ENCODE measurements at places on chromosomes 7 and 10. TPM values are rescaled to one million over a fixed set of nuclear protein-coding genes. Genes with fewer than 3 reads are reported as not detected.

DNA sequence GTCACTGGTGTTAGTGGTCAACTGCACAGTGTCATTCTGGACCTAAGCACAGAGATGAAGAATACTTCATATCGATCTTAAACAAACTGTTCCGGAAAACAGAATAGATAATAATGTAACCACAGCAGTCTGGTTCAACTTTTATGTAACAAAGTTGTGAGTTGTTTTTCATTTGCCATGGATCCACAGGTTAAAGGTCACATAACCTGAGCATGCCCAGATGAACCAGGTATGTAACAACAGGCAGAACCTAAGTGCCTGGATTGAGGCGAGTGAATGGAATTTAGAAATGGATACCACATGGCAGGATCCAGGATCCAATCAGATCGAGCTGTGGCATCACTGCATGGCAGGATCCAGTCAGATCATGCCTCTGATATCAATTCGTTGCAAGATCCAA lies 87.1 kb downstream of the CLEC2L start:
- no peak for DNase-seq

Gene ZNF736
- 1.4 TPM for polyA plus RNA-seq

DNA sequence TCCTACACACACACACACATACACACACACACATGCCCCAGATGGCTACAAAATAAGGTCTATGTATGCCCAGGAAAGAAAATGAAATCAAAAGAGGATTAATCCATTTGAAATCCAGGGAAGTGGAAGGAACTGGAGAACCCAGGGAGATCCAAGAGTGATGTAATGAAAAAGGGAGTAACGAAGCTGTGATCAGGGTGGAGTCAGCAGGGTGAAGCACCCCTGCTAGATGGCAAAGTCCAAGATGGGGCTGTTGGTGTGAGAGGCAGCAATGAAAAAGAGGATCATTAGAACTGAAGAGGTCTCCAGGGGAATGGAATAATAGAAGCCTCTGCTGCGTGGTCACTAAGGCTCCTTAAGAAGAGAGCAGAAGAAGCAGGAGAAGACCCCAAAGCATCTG lies 43.6 kb upstream of the IL6 start:
- no peak for DNase-seq

DNA sequence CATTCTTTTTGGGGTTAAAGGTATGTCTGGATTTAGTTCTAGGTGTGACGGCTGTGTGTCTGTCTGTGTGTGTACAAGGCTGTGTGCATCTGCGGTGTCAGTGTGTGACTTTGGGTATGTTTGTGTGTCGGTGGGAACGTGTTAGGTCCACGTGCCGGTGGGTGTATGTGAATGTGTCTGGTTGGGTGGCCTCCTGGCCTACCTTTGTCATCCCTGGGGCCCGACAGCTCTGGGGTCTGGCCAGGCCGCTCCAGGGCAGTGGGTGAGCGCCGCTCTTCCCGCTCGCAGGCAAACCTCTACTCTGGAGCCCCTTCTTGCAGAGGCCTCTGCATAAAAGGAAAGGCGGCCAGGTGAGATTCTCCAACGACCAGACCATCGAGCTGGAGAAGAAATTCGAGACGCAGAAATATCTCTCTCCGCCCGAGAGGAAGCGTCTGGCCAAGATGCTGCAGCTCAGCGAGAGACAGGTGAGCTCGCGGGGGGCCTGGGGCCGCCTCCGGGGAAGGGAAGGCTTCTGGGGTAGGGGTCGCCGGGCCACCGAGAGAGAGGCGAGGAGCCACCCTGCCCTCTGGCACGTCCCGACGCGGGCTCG lies 2.4 kb downstream of the HHEX start:
- no peak for DNase-seq

DNA sequence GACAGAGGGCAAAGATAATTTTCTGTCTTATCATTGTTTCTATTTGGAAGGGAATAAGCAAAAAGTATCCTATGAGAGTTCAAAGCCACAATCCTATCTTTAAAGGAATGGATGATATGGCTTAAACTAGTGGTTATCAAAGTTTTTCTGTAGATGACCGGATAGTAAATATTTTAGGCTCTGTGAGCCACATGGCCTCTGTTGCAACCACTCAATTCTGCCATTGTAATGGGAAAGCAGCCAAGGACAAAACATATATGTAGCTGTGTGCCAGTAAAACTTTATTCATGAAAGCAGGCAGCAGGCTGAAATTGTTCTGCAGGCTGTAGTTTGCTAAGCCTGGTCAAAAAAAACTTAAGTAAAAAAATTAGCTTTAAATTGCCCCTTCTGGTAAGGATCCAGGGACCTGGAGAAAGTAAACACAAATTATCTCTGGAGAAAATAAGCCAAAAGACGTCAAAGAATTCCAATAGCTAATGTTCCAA lies 73.3 kb downstream of the THSD7A start:
- DNase-seq: no peak

GRCh38 chr7:131893631-131894340 lies 337.4 kb upstream of the PODXL start:
- DNase-seq: no peak

Gene HOXA1
- polyA plus RNA-seq: not detected

DNA sequence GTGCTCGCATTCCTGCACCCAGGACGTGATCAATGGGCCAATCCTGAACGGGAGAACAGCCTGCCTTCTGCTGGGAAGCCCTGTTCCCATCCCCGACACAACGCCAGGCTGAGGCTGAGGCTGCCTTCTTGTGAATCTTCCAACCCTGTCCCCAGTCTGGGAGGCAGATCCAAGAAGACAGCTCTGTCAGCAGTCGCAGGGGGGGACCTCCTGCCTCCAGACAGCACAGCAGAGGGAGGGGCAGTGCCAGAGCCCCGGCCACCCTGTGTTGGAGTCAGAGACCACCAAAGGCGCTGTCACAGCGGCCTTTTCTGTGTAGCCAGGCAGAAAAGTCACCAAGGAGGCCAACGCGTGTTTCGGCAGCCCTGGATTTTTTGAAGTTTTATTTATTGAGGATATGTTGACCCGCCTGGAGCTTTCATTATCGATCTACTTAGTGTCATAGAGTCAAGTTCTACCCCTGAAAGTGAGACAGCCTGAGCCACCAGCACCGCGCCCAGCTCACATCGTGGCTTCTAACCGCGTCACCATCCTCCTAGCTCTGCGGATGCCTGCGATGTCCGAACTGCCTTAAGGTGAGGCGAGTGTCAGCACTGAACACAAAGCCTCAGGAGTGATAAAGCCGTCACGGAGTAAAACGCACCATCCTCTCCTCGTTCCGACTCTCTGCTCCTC lies 86.1 kb downstream of the PTPRN2 start:
- DNase-seq: no peak

DNA sequence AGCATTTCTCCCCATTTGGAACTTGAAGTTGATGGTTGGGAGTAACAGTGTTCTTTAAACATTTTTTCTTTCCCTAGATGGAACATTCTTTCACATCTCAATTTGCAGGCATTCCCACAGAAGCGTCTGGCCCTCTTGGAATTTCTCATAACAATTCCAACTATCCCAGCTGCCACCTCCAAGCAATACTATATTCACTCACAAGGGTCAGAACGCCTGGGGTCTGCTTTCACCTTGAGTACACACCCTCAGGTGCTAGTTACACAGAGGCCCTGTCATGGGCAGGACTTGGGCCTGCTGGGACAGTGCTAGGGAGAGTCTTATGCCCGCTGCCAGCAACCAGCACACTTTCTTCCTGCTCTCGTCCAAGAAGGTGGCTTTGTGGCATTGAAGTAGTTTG lies 136.5 kb downstream of the JCAD start:
- DNase-seq: no peak

Gene SP8
- not detected for polyA plus RNA-seq

DNA sequence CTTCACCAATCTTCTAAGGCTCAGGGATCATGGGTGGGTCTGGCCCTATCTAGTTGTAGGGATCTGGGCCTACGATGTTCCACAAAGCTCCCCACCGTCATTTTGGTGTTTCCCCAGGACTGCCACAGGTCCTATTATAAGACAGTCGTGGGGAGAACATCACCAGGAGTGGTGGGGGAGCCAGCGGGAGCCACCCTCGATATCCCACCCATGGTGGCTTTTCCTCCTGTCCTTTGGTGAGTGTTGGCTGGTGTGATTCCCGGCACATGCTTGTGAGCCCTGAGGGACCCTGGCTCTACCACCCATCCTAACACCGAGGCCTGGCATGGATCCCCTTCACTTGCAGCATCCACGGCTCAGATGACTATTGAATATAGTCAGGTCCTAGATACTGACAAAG lies 247.4 kb downstream of the ACTR3B start:
- DNase-seq: no peak

DNA sequence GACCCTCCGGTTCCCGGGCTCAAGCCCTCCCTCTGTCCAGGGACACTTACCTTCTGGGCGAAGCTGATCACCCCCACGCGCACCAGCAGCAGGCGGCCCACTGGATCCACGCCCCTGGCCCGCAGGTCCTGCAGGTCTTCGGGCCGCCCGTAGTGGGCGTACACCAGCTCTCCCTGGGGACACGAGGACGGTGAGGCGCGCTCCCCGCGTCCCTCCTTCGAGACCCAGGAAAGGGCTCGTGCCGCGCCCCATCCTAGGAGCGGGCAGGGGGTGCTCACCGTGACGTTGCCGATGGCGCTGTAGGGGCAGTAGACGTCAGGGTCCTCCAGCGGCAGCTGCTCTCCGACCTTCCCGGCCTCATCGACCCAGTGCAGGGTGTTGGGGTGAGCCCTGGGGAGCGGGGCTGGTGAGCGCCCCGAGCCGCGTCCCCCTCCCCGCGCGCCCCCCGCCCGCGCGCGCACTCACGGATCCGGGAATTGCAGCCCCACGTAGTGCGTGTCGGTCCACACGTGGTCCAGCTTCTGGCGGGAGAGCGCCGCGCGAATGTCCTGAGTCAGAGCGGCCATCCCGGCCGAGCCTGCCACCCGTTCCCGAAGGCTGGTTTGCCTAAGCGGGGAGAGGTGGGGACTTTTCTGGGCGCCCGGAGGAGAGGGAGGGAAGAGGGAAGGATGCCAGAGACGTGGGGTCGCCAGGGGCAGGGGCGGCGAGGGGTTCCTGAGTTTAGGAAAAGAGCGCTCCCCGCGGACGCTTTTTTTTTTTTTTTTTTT lies 8.2 kb downstream of the TFR2 start:
- peak; percentile 33 for DNase-seq

DNA sequence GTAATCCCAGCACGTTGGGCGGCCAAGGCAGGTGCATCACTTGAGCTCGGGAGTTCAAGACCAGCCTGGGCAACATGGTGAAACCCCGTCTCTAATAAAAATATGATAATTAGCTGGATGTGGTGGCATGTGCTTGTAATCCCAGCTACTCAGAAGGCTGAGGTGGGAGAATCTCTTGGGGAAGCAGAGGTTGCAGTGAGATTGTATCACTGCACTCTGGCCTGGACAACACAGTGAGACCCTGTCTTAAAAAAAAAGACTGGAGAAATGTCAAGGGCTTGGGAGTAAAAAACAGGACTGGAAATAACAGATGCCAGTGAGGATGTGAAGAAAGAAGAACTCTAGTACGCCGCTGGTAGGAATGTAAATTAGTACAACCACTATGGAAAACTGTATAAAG lies 16.7 kb upstream of the NUP205 start:
- DNase-seq: no peak

Gene THNSL1
- polyA plus RNA-seq: 2.2 TPM

DNA sequence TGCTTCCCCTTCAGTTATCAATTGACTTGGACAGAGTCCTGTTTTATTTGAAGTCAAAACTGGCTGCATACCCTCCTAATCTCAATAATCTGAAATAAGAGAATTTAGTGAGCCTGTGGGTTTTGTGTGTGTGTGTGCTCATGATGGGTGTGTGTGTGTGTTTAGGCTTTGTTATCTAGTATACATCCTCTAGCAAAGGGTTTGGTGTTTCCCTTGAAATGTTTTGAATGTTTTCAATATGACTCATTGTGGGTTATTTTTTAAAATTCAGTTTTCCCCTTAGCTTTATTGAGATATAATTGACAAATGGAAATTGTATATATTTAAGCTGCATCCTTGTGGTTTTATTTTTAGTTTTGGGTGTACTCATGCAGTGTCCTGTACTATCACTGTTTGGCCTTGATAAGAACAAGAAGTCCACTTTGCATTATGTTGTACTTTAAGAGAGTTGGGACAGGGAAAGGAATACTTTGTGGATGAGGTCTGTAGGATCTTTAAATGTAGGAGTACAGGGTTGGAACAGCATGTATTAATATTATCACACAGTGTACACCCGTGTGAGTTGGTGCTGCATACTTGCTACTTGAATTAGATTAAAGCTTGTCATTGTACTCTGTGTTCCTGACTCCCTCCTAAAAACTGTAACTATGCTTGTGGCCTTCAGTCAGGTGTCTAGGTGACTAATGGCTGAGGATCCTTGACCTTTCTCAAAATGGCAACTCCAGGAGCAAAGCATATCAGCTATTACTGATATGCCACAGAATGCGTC lies 58.3 kb downstream of the VCL start:
- peak; percentile 37 for DNase-seq

Gene MUC12
- 0.23 TPM for polyA plus RNA-seq

DNA sequence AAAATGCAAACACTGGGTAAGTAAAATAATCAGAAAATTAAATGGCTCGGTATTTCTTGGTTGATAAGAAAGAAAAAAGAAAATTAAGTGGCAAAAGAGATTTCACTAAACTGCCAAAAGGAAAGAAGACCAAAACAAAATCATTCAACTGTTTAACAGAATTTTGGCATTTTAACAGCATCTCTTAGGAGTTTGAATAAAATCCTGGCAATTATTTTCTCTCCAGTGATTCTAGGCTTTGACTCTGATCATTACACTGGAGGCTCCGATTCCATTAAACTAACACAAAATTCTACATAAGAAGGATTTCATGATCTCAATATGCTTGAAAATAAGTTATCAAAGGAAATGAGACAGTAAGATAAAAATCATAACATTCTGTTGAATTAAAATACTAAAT lies 62.3 kb downstream of the ARHGAP21 start:
- DNase-seq: no peak

DNA sequence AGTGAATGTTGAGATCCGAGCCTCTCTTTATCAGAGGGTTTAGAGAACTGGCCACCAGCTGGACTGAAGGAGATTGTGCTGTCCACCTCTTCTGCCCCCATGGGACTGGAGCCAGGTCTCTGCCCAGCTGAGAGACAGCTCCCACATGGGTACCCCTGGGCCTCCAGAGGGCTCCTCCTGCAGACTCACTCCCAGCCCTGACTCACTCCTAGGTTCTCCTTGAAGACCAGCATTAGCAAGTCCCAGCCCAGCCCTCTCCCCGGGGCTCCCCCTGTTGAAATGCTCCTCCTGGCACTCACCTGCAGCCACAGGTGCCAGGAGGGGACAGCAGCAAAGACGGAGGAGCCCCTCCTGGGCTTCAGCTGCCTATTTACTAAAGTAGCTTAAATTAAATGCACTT lies 126.9 kb downstream of the CXCL12 start:
- DNase-seq: no peak

- no peak for DNase-seq
Measured at GRCh38 chr7:102248456-102249395, 37.9 kb upstream of the SH2B2 start.

DNA sequence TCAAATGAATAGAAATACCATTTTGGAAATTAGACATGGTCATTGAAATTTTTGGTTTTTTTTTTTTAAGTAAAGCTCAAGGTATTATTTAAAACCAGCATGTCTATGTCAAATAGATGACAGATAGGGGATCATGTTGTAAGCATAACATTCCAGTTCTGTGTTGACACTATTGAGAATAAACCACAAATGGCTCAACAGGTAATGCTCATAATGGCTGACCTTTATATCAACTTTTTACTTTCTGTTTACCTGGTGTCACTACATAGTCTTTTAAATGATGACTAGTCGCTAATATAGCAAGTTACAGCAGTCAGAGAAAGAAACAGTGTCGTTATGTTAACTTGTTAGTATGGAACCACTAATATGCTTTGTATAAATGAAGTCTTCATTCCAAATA lies 616.0 kb downstream of the GATA3 start:
- DNase-seq: no peak

Gene NUPR2
- polyA plus RNA-seq: not detected
